ENCODE measurements at places on chromosomes 7 and 10.

DNA sequence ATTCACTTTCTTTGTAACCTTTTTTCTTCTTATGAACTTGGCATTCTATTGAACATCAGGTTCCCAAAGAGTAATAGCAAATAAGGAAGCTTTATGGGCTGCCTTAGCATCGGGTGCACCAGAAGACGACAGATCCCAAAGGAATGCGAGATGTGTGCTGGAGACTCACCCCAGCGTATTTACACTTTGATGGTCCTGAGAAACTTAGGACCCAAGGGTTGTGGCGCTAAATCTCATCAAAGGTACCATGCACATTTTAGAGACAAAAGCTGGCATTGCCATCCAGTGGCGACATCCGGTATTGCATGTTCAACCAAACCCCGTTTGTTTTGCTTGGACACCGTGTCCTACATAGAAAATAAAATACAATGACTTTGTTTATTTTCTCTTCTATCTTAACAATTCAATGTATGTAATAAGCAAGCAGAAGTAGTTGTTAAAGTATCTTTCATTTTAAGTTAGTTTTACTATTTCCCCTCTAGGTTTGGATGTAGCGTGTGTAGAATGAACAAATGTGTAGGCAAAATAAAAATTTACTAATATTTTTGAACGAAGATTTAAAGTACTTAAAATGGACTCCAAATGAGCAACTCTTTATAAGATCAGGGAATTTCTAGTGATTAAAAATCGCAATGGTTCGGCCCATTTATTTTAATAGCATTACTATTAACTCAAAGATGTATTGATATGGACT lies 1154.8 kb downstream of the GATA3 start:
- peak; percentile 77 for DNase-seq

GRCh38 chr7:2441430-2442058 lies 34.7 kb downstream of the GRIFIN start:
- no peak for DNase-seq

DNA sequence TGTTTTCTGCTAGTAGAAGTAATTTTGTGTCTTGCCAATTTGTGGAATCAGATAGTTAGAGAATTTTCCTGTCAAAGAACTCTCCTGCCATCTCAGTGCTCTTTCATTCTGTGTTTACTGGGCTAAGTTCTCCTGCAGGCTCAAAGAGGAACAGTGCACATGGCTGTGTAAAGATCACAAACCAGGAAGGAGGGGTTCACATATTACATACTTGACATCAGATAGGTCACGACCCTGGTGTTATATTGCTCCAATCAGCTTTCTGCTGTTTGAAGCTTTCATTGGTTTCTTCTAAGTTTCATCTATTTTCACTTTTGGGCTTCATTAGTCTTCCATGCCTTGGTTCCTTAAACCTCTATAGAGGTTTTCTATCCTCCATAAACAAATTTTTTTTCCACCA lies 13.5 kb upstream of the ELMO1 start:
- DNase-seq = no peak

GRCh38 chr10:93081834-93082233 lies 8.1 kb downstream of the CYP26A1 start:
- no peak for DNase-seq

- no peak for DNase-seq
These were observed 45.6 kb downstream of the PDGFA start for GRCh38 chr7:473870-474604.

GRCh38 chr10:84138478-84139125 lies 707 bp upstream of the GHITM start:
- peak; percentile 70 for DNase-seq

Measured in activated CD4-positive, alpha-beta T cell treated with anti-CD3 and anti-CD28 coated beads, Interleukin-2, Interleukin-6, amounts not matched to agents 100 ng/mL and 50 ng/mL, durations not matched to agents 16 hours and 8 hours (primary cell).